Endodermal cell (in vitro differentiated cells): ENCODE measurements at places on chromosomes 4 and X.

DNA sequence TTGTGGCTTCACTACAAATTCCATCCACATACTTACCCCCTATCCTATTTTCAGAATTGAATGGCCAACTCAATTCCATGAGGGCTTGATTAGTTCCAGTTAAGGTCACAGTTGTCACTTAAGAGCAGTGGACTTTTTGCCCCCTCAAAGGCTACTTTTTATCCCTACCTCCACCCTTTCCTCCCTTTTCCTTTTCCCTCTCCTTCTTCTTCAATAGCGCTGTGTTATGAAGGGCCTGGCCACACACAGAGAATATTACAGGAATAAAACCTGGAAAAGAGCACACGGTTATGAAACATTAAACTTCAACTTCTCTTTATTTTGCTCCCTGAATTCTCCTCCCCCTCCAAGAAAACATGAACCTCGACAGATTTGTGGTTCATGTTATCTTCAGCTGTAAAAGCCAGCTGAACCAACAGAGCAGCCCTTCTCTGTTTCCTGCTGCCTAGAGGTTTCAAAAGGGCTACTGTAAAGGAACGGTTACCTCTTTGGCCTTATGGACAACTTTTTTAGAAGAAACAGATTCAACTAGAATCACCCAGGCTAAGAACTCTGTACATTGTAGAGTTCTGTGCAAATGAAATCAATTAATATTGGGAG lies 87.0 kb upstream of the RPL34 start:
- DNase-seq: no peak

DNA sequence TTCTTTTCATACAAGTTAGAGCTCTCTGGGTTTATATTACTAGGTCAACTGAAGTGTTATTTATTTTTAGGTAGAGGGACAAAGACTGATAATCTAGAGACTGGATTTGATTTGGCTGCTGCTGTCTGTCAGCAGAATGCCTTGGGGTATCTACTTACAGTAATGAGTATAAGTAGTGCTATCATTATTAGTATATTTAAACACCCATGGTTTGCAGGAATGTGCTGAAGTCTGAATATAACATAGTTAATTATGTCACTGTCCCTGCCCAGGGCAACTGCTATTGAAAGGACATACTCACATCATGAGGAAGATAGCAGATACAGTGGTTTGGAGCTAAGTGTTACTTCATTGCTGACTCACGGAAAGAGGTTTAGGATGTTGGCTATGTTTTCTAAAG lies 76.2 kb downstream of the PRRG1 start:
- no peak for DNase-seq

DNA sequence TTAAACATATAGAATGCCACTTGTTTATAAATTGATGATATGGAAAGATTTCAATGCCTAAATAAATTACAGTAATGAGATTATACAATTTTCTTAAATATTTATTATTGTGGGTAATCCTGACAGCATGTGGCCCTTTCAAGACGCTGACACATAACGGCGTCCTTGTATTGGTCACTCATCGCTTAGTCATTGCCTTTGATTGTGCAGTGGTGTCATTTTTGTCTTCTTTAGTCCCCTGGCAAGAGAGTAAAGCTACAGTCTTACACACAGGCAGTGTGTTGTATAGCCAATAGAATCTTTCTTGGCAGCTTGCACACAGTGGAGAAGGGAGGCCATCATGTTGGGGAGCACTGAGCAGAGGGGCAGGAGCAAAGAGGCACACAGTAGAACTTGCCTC lies 361.8 kb upstream of the GALNT7 start:
- no peak for DNase-seq

GRCh38 chr4:23068287-23068686 lies 375.6 kb downstream of the GBA3 start:
- DNase-seq: no peak

DNA sequence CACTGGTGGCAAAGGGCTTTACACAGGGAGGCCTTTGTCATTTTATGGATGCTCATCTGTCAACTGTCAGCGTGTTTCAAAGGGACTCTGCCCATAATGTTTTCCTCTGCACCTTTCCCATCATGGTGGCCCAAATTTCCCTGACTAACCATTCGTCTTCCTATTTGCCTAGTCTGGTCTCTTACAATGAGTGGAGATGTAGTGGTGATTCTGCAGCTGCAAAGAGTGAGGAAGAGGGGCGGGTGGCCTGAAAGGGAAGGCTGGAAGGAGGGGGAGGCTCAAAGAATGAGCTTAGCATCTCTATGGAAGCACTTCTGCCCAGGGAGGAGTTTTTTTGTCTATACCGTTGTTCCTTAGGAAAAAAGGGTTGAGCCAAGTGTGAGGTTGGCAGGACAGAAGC lies 447.5 kb downstream of the NKX6-1 start:
- DNase-seq: peak; percentile 43

DNA sequence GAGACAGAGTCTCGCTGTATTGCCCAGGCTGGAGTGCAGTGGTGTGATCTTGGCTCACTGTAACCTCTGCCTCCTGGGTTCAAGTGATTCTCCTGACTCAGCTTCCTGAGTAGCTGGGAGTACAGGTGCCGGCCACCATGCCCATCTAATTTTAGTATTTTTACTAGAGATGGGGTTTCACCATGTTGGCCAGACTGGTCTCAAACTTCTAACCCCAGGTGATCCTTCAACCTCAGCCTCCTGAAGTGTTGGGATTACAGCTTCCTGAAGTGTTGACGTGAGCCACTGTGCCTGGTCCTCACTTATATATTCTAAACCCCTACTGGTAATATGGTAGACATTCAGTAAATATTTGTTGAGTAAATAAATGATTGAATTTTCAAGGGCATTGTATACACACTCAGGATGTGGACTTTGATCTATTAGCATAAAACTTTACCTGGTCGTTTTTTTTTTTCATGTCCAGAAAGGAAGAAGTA lies 33.0 kb downstream of the MTHFD2L start:
- no peak for DNase-seq

DNA sequence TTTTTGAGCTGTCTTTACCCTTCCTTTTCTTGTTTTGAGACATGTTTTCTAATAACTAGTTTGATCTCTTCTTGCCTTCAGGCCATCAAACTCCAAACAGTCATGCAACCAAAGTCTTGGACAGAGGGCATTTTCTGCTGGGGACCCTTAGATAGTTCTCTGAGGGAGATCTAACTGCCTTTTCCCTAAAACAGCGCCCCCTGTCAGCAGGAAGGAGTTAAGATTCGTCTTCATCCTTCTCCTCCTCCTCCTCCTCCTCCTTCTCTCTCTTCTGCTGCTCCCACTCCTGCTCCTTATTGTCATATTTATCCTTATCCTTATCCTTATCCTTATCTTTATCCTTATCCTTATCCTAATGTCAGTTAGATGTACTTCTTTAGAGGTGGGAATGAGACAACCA lies 417.2 kb downstream of the TRAM1L1 start:
- peak; percentile 57 for DNase-seq

DNA sequence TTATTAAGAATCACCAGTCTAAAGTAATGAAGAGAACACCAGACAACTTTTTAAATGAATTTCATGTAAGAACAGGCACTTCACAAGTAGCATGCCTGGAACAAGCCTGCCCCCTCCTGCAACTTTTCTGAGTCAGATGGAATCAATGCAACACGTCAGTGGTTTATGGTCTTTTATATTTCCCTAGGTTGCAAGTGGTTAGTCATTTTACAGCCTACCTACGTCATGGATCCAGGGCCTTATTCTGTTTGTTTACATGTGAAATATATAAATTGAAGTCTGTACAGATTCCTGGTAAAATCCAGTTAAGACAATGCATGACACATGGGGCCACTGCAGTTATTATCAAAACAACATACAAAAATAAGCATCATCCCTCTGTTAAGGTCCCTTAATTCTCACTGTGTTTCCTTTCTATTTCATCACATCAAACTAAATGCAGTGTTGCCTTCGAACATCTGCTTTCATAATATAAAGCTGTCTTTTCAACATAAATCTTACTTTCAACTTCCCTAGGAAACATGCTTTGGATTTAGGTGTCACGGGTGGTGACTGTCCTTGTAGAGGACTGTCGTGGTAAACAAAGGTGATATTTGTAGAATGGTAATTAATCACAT lies 309.3 kb downstream of the FRMPD4 start:
- no peak for DNase-seq

GRCh38 chr4:57051524-57051923 lies 58.7 kb downstream of the IGFBP7 start:
- no peak for DNase-seq
